HT1080 (cell line): ENCODE measurements at places on chromosomes 16 and 17.

DNA sequence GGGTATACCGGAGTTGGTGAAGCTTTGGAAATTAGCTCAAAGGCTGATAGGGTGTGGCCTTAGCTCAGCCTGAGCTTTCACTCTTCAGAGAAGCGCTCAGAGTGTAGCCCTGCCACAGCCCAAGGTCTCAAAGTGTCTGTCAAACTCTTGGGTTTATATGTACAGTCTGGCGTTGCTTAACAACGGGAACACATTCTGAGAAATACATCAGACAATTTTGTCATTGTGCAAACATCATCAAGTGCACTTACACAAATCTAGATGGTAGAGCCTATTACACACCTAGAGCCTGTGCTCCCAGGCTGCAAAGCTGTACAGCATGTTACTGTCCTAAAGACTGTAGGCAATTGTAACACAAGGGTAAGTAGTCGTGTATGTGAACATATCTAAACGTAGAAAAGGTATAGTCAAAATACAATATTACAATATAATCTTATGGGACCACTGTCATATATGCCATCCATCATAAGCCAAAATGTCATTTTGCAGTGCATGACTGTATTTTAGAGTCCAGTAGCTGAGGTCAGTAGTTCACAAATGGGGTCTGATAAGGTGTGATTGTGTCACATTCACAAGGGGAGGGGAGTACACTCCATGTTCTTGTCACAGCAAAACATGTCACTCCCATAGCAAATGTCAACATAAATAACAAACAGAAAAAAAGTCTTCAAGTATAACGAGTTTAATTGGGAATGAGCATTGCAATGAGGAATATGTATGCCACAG, 20.6 kb downstream of the CHAD start:
- DNase-seq = no peak

DNA sequence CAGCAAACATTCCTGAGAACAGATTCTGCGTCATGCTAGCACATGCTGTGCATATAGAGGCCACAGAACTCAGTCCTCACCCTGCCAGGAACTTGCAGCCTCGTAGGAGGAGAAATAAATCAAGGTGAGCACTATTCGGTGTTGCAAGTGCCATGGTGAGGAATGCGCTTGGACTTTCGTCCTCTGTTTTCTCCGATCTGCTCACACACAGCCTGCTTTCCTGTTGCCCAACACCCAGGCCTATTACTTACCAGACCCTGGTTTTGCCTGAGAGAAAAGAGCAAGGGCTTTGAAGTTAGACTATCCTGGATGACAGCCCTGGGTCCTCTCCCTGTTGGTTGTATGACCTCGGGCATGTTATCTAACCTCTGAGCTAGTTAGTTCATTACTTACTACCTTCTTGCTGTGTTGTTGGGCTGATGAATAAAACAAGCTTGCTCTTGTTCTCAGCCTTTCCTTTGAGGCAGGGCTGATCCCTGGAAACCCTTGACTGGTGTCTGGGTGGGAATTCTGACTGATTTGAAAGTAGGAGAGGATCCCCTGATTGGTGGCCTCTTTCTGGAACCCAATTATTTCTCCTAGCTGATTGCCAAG, 2.9 kb downstream of the ACSF2 start:
- DNase-seq = no peak

GRCh38 chr16:71722801-71723536, 1.5 kb downstream of the PHLPP2 start:
- DNase-seq = peak; percentile 73

DNA sequence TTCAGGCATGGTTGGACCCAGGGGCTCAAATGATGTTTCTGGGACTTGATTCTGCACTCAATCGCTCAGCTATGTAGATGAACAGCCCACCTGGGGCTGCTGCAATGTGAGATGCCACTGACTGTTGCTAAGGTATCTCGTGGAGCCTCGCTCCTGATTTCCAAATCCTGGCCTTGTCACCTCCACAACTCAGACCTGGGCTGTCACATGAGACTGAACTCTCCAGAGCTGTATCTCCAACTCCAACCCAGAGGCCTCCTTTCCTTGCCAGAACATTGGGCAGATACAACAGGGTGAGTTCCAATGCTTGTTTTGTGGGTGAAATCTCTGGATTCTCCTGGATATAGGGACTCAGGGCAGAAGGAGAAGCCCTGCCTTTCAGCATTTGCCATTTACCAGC, 79.5 kb downstream of the GNAO1 start:
- DNase-seq = no peak

- no peak for DNase-seq
Measured at GRCh38 chr17:74599448-74599939, 7.4 kb upstream of the CD300LD start.

- no peak for DNase-seq
Measured at GRCh38 chr17:20228410-20228809, 219.3 kb downstream of the SPECC1 start.

DNA sequence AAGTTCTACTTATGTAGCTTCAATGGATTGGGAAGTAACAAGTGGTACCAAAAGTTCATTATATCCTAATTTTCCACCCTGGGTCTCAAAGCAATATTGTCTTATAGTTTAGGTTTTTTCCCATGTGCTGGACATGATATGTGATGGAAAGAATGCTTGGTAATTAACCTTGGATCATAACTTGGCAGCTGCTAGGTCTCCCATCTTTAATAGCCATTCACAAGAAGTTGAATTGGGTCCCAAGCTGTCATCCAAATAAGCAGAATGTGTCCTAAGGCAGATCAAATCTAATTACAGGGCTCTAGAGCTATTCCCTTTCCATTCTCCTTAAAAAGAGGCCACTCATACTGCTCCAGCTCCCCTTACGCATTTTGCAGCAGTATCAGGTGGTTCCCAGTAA, 44.7 kb upstream of the KCNJ16 start:
- DNase-seq = no peak

DNA sequence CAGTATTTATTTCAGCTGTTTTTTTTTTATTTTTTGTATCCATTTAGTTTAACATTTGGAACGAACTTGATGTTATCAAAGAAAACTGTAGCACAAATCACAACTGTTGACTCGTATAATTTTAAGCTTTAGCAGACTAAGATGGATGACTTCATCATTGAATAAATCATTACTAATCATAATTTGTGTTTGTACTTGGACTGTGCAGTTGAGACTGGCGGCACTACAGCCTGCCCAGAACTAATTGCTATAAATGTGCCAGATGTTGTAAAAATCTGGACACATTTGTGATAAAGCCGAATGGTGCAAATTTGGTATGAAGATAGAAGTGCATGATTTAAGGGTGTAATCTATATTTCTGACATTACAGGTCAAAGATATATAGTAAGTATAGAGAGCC, 897.7 kb upstream of the CDH8 start:
- no peak for DNase-seq

GRCh38 chr17:72588961-72589360, 468.1 kb downstream of the SOX9 start:
- peak; percentile 53 for DNase-seq

GRCh38 chr17:34285286-34285792, at the start of gene CCL11:
Gene CCL11, plus strand, starts transcription at chr17:34285742. Its CDS starts 67 bp downstream, at chr17:34285809.
- DNase-seq = no peak
